ENCODE measurements at places on chromosomes 2 and 18.

GRCh38 chr2:56197816-56198215 lies 14.0 kb downstream of the CCDC85A start:
- no peak for DNase-seq

DNA sequence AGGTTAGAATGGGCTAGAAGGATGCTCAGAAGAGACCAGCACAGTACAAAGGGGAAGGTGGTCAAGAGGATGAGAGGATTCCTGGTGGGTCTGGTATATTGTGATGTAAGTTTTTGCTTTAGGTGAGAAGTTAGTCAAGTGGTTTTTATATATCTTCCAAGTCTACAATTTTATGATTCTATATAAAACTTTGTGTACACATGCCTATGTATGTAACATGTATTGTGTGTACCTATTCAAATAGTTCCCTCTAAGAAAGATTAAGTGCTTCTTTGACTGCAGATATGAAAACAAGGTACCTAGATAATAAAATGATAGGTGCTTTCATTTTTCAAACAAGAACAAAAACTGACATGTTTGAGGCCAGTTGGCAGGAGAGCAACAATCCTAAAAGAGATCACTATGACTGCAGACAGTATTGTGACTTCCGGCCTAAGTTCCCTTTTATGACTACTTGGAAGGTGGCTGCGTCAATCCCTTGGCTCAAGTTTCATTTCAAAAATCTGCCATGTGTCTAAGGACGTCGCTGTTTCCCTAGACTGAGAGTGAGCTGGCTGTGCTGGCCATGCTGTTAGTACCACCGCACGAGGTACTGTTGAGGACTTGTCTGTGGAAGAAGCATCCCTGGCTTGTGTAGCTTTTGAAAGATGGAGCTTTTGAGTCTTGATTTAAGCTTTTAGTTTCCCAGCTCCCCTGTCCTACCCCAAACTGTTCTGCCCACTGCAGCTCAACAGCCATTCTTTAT lies 123.1 kb downstream of the PRPF40A start:
- DNase-seq, result no peak

- no peak for DNase-seq
Measured at GRCh38 chr18:22543769-22544168, 126.1 kb upstream of the CTAGE1 start.

DNA sequence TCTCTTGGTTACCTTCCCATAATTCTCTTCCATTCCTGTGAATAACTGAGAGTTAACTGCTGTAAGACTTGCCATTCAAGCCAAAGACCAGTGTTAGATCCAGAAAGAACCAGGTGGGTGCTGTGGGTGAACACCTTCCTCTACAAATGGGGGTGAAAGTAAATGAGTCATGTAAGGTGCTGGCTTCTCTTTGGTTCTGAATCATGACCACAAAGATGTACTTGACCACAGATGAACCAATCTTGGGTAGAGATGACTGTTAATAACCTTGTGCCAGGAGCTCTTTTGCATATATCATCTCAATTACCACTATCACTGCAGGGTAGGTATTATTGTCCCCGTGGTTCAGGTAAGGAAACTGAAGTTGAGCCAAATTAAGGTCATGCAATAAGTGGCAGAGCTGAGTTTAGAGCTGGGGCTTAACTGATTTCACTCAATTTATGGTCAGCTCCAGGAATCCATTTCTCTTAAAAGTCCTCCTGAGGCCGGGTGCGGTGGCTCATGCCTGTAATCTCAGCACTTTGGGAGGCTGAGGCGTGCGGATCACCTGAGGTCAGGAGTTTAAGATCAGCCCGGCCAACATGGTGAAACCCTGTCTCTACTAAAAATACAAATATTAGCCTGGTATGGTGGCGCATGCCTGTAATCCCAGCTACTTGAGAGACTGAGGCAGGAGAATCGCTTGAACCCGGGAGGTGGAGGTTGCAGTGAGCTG lies 244.9 kb upstream of the CXCR4 start:
- DNase-seq, result no peak

Measured in stimulated activated CD8-positive, alpha-beta memory T cell treated with anti-CD3 and anti-CD28 coated beads, Interleukin-4, amount 100 ng/mL, for 1 hour (primary cell).